Hippocampal formation (tissue), 2 donors: ENCODE measurements at places on chromosomes 3 and 15.

DNA sequence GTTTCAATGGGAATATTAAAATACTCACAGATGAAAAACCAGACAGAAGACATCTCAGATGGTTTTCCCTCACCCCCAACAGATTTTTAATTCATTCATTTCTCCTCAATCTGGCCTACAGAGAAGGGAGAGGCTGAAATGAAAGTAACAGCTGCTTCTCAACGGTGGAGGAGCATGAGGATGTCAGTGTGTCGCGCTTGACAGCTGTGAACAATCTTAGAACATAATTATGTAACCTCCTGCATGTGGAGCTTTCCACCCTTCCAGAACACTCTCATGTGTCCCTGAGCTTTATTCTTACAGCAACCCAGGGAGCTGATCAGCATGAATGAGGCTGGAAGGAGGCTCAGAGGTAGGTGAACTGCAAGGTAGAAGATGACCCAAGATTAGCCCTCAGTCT, 52.7 kb downstream of the MB21D2 start:
- DNase-seq = no peak

GRCh38 chr3:128858167-128858566, 21.3 kb upstream of the ACAD9 start:
- DNase-seq = no peak

- DNase-seq = no peak
Observed at GRCh38 chr3:117706756-117707155, 997.2 kb downstream of the TUSC7 start.

DNA sequence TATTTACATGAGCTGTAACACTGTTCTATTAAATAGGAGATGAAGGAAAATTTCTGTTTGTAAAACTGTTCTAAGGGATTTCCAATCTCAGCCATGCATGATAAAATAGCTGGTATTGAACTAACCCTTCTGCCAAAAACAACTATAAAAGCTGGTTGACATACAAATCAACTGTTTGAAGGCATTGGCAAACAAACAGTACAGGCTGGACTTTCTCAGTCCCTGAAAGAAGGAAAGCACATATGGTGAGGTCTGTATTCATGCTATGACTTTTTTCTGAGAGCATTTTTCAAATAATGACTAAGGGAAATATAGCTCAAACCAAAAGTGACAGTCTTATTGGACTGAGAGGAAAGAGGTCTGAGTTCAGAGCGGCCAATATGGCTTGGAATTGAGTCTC, 117.0 kb upstream of the CCDC54 start:
- no peak for DNase-seq

- DNase-seq = no peak
Observed at GRCh38 chr15:29988701-29989100, 94.1 kb upstream of the GOLGA8J start.

DNA sequence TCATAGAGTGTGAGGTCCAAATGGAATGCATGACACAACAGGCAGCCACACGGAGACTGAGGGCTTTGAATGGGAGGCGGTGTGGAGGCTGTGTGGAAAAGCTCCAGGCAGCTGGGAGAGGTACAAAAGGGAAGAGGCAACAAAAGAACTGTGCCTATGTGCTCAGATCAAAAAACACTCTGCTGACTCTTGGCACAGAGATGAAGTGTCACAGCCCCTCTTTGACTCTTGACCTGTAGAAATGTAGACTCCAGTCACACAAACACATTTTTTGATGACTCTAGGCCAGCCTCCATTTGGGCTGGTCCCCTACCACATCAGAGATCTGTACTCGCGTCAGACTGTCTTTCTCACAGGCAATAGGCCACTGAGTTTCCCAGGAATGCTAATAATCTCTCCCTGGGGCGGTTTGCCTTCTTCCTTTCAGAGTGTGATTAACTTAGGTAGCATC, 456.0 kb downstream of the TUSC7 start:
- no peak for DNase-seq

DNA sequence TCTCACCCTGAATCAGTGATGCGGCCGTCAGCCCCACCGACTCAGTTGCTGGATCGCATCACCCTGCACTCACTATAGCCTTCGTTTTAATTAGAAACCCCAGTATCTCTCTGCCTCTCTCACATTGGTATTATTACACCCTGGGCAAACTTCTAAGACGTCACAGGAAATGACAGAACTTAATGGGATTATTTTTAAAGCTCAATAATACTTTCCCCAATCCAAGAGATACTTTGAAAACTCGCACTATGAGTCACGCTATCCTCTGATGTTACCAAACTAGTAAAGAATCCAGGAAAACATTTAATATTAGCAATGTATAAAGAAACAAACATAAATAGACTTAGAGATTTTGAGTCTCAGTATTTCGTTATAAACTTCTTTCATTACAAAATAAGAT, 36.6 kb downstream of the RUBCN start:
- DNase-seq = no peak

- no peak for DNase-seq
Observed at GRCh38 chr3:170737498-170738162, 132.4 kb downstream of the RPL22L1 start.

DNA sequence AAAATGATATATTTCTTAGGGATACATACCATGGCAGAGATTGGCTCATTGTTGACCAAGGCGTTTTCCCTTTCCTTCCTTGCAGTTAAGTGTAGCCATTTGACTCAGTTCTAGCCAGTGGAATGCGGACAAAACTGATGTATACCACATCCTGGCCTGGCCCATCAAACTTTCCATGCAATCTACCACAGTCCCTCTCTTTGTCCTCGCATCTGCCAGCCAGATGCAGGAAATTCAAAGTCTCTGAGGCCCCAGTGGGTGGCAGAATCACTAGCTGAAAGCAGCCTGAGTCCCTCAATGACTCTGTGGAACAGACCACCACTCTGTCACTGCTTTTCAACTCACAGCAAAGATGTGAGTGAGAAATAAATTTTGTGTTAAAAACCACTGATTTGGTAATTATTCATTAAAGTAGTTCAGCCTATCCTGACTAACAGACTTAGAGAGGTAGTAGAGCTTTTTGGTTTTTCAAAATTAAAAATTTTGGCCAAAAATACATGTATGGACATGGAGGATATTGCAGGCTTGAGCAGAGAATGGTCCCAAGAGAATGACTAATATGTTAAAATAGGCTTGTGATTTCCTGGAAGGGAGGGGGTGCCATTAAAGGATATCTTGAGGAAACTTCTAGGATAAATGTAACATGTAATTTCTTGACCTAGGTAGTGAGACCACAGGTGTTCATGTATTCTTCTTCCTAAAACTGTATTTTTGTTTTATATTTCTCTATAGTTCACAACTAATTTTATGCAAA, 10.9 kb downstream of the LRRFIP2 start:
- DNase-seq = no peak

GRCh38 chr15:89174476-89174875, 46.9 kb downstream of the RLBP1 start:
- DNase-seq = no peak

DNA sequence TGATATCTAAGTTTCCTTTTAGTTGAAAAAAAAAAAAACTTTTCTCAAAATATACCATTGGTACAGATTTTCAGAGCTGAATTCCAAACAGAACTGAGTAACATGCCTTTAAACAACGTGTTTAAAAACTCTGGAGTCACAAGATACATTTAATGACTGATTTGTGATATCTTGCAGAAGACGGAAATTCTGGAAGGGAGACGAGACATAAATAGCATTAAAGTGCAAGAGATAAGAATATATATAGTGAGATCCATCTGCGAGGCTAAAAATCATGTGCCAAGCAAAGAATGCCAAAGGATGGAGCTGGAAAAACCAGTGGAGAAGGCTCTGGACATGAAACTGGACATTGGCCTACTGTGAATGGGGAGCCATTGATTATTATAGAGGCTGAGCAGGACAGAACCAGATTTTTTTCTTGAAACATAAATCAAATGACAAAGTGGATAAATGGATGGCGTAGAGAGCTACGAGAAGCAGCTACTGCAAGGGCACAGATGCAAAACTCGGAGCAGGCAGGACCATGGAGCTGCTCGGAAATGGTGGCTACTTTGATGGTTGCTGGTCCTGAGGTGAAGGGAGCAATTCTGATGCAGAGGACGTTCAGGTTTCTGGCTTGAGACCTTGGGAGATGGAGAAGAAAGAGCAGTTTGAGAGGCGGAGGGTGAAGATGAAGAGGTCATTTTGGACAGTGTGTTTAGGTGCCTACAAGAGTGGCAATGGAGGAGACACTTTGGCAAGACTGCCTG, 88.8 kb downstream of the CPN2 start:
- DNase-seq = no peak

- DNase-seq = no peak
Observed at GRCh38 chr3:132625613-132626012, 28.5 kb downstream of the ACKR4 start.

GRCh38 chr3:65584002-65584401, 454.7 kb downstream of the MAGI1 start:
- DNase-seq = no peak

DNA sequence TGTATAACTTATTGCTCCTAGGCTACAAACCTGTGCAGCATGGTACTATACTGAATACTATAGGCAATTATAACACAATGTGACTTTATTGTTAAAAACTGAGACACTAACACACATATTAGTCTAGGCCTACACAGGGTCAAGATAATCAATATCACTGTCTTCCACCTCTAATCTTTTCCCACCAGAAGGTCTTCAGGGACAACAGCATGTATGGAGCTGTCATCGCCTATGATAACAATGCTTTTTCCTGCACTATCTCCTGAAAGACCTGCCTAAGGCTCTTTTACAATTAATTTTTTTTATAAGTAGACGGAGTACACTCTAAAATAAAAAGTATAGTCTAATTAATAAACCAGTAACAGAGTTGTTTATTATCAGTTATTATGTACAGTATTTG, 60.9 kb downstream of the LRRC28 start:
- no peak for DNase-seq

GRCh38 chr3:183988216-183988790, 29.4 kb downstream of the ABCC5 start:
- DNase-seq = no peak

DNA sequence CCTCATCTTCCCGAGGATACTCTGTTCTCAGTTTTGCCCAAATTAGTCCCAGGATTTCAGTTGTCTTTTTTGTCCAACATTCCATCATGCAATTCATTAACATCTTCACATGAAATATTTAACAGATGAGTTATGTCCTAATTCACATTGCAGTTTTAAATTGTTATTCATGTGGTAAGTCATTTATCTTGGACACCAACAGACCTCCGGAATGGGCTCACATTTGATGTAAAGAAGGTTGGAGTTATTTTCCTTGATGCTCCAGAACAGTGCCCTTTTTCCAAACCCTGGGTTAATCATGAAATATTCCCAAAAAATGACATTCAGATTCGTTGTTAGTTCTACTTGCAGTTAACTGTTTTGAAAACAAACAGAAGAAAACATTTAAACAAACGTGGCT, 32.8 kb upstream of the LRTM1 start:
- DNase-seq = no peak

GRCh38 chr3:178382449-178383061, 153.7 kb upstream of the KCNMB2 start:
- DNase-seq = no peak

- no peak for DNase-seq
Observed at GRCh38 chr3:138195481-138195880, 8.4 kb downstream of the ARMC8 start.

DNA sequence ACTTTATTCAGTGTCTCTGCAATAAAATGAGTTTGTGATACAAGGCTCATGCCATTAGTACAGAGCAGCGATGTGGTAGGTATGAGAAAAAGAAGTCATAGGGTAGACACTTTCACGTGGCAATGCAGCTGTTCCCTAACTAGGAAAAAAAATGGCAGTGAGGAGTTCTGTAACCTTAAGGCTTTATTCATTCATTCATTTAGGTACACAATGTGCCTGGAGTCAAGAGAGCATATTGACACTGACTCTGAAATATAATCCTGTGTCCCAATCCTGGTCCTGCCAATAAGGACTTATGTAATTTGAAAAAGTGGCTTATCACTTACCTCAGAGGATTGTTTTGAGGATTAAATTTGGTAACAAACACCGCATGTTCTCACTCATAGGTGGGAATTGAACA, 173.0 kb upstream of the AZI2 start:
- DNase-seq = no peak

- DNase-seq = no peak
Observed at GRCh38 chr15:101536166-101536874, 46.8 kb upstream of the PCSK6 start.

- no peak for DNase-seq
Observed at GRCh38 chr15:32112101-32112500, 81.8 kb downstream of the CHRNA7 start.

GRCh38 chr3:195182470-195182795, 88.5 kb downstream of the XXYLT1 start:
- DNase-seq = no peak

DNA sequence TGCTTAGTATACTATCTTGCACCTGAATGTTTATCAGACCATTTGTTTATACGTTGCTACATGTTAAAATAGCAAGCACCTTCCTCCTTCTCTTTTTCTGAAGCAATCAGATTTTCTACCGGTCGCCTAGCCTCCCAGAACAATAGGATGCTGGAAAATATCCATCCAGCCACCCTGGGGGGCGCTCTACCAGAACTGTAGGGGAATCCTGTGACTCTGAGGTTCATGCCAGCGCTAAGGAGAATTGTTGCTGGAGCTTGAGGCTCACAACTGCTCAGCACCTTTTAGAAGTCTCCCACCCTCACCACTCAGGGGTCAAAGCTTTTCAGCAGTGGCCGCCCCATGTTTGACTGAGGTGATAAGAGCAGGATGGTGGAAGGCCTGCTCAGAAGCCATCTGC, 27.5 kb downstream of the SQOR start:
- DNase-seq = no peak

DNA sequence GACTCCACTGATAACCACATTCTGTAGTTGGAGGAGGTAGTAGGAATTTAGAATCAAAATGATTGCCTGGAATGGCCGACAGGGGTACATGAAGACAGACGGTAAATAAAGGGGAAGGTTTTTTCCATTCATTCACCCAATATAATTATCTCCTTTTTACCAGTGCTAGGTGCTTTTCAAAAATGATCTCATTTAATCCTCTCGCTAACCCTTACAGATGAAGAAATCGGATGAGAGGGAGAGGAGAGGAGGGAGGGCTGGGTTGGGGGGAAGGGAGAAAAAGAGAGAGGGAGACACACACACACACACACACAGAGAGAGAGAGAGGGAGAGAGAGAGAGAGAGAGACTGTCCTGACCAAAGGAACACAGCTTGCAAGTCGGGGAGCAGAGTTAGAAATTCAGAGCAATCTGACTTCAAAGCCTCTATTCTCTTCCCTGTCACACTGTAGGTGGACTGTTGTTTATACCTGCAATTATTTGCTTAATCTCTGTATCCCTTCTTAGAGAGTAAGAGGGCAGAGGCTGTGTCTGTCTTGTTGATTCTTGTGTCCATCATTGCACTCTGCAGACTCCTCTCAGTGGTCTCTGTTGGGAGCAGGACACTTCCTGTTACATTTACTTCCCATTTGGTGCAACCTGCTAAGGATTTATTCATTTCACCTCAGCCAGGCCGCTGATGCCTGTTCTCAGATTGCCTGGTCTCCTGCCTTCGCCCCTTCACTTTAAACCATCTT, 18.7 kb upstream of the PAQR9 start:
- DNase-seq = no peak

- no peak for DNase-seq
Observed at GRCh38 chr3:12318758-12319621, 30.1 kb downstream of the PPARG start.

GRCh38 chr3:193033226-193033780, 115.6 kb upstream of the MB21D2 start:
- no peak for DNase-seq

- DNase-seq = no peak
Observed at GRCh38 chr3:118244761-118245160, 789.9 kb downstream of the IGSF11 start.
